ENCODE measurements at places on chromosomes 3 and 15.

DNA sequence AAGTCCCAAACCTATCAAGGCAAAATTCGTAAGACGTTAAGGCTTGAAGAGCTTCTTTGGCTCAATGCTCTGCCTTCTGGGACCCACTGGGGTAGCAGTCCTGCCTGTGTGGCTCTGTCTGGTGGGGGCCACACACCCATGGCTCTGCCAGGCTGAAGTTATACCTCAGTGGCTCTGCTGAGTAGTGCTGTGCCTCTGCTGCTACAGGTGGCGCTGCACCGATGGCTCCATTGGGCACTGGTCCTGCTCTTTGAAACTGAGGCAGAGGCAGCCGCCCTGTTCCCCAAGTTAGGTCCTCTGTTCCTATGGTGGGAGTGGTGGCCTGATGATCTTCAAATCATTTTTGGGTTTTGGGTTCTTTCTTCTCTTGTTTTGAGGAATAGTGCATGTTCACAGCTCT, 68.0 kb upstream of the AP4E1 start:
- DNase-seq, result no peak

GRCh38 chr3:128392021-128392420, 74.7 kb downstream of the DNAJB8 start:
- no peak for DNase-seq

DNA sequence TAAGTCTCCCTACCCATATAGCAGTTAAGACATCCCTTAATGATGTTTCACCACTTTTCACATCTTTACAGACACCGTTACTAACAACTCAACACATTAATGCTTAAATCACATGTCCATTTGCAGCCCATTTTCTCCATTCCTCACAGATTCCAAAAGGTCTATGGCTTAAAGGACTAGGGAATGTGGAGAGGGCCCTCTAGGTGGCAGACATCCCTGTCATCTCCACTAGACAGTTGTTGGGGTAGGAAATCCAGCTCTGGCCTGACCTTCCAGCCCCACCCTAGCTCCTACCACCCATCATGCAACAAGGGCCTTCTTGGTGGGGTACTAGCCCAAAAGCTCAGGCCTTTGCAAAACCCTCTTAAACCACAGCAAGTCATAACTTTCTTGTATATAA, 25.2 kb downstream of the CPEB1 start:
- DNase-seq, result no peak

DNA sequence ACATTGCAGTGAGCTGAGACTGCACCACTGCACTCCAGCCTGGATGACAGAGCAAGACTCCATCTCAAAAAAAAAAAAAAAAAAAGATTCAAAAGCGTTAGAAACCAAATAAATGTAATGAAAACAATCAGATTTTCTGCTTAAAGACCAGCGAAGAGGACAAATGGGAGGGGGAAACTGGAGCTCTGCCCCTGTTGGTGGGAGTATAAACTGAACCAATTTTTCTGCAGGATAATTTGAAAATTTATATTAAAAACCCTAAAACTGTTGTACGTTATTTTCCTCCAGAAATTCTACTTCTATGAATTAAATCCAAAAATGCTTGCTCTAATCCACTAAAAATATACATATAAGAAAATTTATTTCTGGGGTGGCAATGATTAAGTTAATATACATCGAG, 25.3 kb upstream of the ZSCAN2 start:
- DNase-seq, result no peak

DNA sequence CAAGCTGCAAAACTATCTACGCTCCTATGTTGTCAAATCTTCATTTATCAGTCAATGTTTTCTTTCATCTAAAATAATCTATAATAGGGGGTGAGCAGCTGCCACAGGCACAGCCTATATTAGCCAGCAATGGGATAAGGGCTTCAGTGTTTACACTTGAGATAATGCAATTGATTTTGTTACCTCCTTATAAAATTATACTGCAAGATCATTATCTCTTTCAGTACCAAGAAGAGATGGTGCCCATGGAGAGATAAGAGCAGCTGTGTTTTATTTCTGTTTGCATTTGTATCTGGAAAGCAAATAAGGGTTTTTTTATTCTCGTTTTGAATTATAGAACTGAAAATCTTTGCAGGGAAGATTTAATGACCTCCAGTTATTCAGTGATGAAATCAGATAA, 68.9 kb downstream of the PLD1 start:
- DNase-seq, result no peak

DNA sequence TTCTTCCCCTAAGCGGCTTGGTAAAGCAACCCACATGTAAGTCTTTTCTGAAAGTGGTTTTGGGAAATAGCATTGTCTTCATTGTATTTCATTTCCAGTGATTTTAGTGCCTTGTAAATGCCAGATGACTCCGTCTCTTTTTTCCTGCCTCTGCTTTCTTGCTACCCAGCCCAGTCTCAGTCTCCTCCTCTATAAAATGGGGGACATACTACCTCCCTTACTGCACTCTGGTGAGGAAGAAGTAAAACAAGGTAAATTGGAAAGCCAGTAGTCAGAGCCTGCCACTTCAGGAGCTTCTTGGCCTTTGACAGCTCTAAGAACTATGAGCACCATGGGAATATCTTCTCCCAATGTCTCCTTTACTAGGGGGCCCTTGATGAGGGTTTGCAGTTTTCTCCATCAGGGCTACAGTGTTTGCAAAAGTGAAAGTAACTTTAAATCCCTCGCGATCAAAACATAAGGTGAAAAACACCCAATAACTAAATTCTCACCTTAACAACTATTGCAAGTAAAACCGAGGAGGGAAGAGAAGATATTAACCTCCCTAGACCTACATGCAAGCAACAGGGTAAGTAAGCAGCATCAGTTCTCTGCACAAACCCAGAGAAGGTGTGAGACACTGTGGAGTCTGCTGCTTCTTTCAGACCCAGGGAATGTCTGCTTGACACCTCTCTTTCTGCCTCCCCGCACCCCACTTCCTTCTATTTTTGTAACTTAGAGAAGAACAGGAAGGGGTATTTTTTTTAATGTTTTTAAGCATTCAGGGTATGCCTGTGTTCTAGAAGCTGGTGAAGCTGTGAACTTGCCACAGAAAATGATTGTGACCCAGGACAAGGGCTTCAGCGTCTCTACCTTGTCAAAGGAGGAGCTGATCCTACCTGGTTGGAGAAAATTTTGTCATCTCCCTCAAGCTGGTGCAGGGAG, 159.1 kb upstream of the EOMES start:
- DNase-seq, result no peak

- no peak for DNase-seq
These were observed 96.3 kb downstream of the PCSK6 start for GRCh38 chr15:101393172-101393571.

GRCh38 chr3:116191409-116191808, 253.9 kb downstream of the LSAMP start:
- peak; percentile 2 for DNase-seq

GRCh38 chr3:62585861-62586260, 212.5 kb upstream of the FEZF2 start:
- DNase-seq, result no peak

- DNase-seq, result no peak
These were observed 19.2 kb upstream of the CPOX start for GRCh38 chr3:98612587-98612986.

All from foreskin fibroblast (primary cell).